ENCODE measurements at places on chromosomes 13 and 19. TPM values are rescaled to one million over a fixed set of nuclear protein-coding genes. Genes with fewer than 3 reads are reported as not detected.

The ZSWIM9 gene
- 16.3 TPM for total RNA-seq

The LSR gene
- total RNA-seq = 3.7 TPM

The RYR1 gene
- 35.2 TPM for total RNA-seq

The CEACAM20 gene
- total RNA-seq = not detected

The APBA3 gene
- total RNA-seq = 33.9 TPM

The CAMSAP3 gene
- total RNA-seq = 30.9 TPM

The MTRF1 gene
- 19.6 TPM for total RNA-seq

The MRI1 gene
- total RNA-seq = 30.2 TPM

The RDH8 gene
- not detected for total RNA-seq

The FSD1 gene
- 52.2 TPM for total RNA-seq

The IZUMO2 gene
- not detected for total RNA-seq

The CYP2S1 gene
- total RNA-seq = 1.6 TPM

The ADPRHL1 gene
- total RNA-seq = 20.4 TPM

The POMP gene
- 65.7 TPM for total RNA-seq

The NLRP7 gene
- total RNA-seq = not detected

The DPF1 gene
- total RNA-seq = 44.7 TPM

The CEACAM18 gene
- total RNA-seq = not detected

The PPP2R1A gene
- total RNA-seq = 427 TPM

The ATP8B3 gene
- 0.42 TPM for total RNA-seq

The EFNA2 gene
- 1.8 TPM for total RNA-seq

The UCHL3 gene
- 17.7 TPM for total RNA-seq

The ZNF793 gene
- total RNA-seq = 24.9 TPM

The FGF22 gene
- total RNA-seq = 5.8 TPM

The PRR19 gene
- 2.6 TPM for total RNA-seq

The TMPRSS9 gene
- not detected for total RNA-seq

The ATCAY gene
- 184 TPM for total RNA-seq

The CGB8 gene
- not detected for total RNA-seq

The NTN5 gene
- 2.0 TPM for total RNA-seq

The ZNF888 gene
- total RNA-seq = 3.4 TPM

The ZNF667 gene
- 27.1 TPM for total RNA-seq

The PTBP1 gene
- total RNA-seq = 75.2 TPM

The ASPDH gene
- 38.8 TPM for total RNA-seq

The ZSCAN4 gene
- not detected for total RNA-seq

The CEACAM4 gene
- total RNA-seq = not detected

The AMER2 gene
- 128 TPM for total RNA-seq

The C5AR2 gene
- total RNA-seq = 2.1 TPM

The PSG11 gene
- total RNA-seq = not detected

The FBXL12 gene
- total RNA-seq = 18.6 TPM

The THSD8 gene
- 2.3 TPM for total RNA-seq

The PCDH17 gene
- 35.6 TPM for total RNA-seq

The ZFP30 gene
- 29.5 TPM for total RNA-seq

The ZNF439 gene
- 19.3 TPM for total RNA-seq

The NPAS1 gene
- total RNA-seq = 11.0 TPM

The KIR2DL1 gene
- total RNA-seq = not detected

The CYP4F12 gene
- total RNA-seq = 3.3 TPM

The ZNF358 gene
- total RNA-seq = 225 TPM

The U2AF1L4 gene
- 43.1 TPM for total RNA-seq

The VRK3 gene
- 50.2 TPM for total RNA-seq

The KLK2 gene
- not detected for total RNA-seq

The CNN1 gene
- total RNA-seq = 4.3 TPM

The PALM3 gene
- 3.1 TPM for total RNA-seq

The KCTD12 gene
- total RNA-seq = 38.4 TPM

The MADCAM1 gene
- total RNA-seq = 9.9 TPM

The ZNF865 gene
- 25.7 TPM for total RNA-seq

The BBC3 gene
- total RNA-seq = 10.4 TPM

The ERICH4 gene
- not detected for total RNA-seq

All from dorsolateral prefrontal cortex (tissue), 122 donors.